ENCODE measurements at places on chromosomes 4 and X.

DNA sequence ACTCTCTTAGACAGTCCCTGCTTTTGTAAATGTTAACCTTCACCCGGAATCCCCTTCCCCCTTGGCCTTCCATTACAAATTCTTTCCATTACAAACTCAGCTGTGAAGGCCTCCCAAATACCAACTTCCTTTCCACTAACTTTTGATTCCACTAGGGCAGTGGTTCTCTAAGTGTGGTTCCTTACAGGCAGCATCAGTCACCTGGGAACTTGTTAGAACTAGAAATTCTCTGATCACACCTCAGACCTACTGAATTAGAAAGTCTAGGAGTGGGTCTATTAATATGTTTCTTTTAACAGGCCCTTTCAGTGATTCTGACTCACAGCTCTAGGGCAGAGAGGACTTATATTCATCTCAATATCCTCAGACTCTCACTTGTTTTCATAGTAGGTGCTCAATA lies 19.0 kb upstream of the MRPL1 start:
- no peak for DNase-seq

DNA sequence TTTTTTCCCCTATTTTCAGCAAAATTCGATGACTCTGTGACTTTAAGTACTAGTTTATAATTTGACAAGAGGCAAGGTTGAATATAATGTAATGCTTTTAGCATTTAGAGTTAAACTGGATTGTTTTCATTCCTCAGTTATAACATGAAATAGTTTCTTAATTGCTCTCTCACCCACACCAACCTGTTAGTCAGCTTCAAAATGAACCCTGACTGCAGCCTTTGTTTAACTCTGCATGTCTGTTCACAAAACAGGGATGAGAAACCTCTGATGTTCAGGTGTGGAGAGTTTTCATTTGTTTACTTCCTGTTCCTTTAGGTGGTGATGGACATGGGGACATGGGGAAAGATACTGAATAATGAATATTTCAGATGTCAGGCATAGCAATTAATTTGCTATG lies 49.9 kb upstream of the MND1 start:
- DNase-seq = no peak

DNA sequence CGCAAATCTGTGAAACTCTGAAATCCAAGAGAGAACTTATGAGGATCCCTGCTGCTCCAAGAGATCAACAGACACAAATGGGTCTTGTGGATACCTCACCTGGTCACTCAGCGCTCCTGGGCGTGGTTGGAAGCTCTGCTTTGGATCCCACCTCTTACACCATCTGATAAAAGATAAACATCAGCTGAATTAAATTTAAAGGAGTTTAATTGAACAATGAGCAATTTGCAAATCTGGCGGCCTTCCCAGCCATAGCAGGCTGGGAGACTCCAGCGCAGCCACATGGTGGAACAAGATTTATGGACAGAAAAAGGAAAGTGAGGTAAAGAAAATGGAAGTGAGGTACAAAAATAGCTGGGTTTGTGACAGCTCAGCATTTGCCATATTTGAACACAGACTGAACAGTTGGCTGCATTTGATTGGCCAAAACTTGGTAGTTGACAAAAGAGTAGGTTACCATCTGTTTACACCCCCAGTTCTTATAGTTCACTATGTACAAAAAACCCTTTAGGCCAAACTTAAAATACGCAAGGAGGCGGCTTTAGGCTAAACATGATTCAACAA lies 437.3 kb upstream of the NDST3 start:
- no peak for DNase-seq

DNA sequence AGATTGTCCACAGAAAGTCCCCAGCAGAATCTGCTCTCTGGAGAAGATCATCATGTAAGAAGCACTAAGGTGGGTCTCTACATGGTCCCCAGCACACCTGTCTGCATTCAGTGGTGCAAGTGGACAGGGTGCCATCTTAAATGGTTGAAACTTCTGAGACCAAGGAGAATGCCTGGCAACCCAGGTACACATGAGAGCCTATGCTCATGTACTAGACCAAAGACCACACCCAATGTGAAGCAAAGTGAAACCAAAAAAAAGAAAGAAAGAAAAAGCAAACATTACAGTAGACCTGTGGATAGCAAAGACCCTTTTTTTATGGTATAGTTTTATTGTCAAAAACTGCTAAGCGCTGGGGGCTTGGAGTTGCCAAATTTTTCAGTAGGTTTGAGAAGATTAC lies 15.0 kb downstream of the CD40LG start:
- DNase-seq = no peak
